ENCODE measurements at places on chromosomes 13 and 19. TPM values are rescaled to one million over a fixed set of nuclear protein-coding genes. Genes with fewer than 3 reads are reported as not detected.

DNA sequence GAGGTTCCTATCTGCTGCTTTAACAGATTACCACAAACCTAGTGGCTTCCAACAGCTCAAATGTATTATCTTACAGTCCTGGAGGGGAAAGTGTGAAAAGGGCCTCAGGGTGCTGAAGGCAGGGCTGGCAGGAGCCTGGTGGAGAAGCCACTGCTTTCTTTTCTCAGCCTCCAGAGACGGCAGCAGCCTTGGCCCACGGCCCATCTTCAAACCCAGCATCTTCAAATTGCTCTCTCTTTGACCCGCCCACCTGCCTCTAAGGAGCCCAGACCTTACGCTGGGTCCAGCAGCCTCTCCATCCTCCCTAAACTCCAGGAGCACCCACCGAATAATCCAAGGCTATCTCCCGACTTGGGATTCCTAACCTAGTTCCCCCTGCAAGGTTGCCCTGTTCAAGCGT, 35.6 kb downstream of the C13orf46 start:
- no peaks in the 10 kb centered on the region for H3K36me3 ChIP-seq
- no peak overlapping the region for H3K27ac ChIP-seq
- no peak overlapping the region for H3K4me3 ChIP-seq
- no peaks in the 10 kb centered on the region for H3K4me1 ChIP-seq

GRCh38 chr19:31604493-31605040, 255.3 kb upstream of the TSHZ3 start:
- no peaks in the 10 kb centered on the region for H3K4me1 ChIP-seq
- H3K27me3 ChIP-seq: no peaks in the 10 kb centered on the region
- no peak overlapping the region for H3K27ac ChIP-seq
- DNase-seq: no peak
- H3K4me3 ChIP-seq: no peak overlapping the region

GRCh38 chr13:30804474-30804873, 69.1 kb downstream of the ALOX5AP start:
- no peaks in the 10 kb centered on the region for H3K4me1 ChIP-seq
- no peak for DNase-seq
- no peaks in the 10 kb centered on the region for H3K36me3 ChIP-seq
- no peak overlapping the region for H3K27ac ChIP-seq
- no peak overlapping the region for H3K4me3 ChIP-seq

GRCh38 chr19:46878613-46879375, 18.0 kb downstream of the ARHGAP35 start:
- H3K4me3 ChIP-seq: peak overlapping the region; percentile 23
- no peaks in the 10 kb centered on the region for H3K27me3 ChIP-seq
- DNase-seq: peak; percentile 80

DNA sequence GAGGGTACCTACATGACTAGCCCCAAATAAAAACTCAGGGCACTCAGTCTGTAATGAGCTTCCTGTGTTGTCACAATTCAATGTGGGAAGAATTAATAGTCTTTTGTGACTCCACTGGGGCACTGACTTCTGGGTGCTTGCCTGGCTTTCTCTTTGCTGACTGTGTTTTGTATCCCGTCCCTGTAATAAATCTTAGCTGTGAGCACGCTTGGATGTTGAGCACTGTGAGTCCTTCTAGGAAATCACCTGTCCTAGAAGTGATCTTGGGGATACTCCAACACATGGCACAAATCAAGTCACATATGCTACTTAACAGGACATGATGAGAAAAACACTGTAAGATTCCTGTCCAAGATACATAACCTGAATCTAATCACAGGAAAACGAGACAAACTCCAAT, 83.0 kb downstream of the USP12 start:
- DNase-seq: no peak
- no peaks in the 10 kb centered on the region for H3K4me1 ChIP-seq

DNA sequence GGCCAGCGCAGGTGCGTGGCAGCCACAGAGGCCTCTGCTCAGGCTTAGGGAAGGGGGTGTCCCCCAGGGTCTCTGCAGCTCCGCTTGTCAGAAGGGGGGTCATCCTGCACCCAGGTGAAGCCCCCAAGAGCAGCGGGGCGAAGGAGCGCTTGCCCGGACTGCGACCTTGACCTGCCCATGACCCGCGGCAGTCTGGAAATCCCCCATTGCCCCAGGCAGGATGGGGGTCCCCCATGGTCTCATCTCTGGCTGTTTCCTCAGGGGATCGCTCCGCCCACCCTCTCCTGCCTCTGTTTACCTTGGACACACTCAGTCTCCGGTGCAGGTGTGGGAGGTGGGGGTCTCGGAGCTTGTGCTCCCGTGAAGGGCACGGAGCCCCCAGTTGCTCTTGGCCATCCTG, 82.7 kb downstream of the KDM4B start:
- H3K4me3 ChIP-seq: no peak overlapping the region
- H3K36me3 ChIP-seq: no peaks in the 10 kb centered on the region
- H3K27me3 ChIP-seq: no peaks in the 10 kb centered on the region
- peaks cover 29% of the 10 kb centered on the region for H3K4me1 ChIP-seq

GRCh38 chr13:52141299-52141698, 12.4 kb upstream of the NEK5 start:
- no peak overlapping the region for H3K4me3 ChIP-seq
- H3K4me1 ChIP-seq: no peaks in the 10 kb centered on the region
- H3K27me3 ChIP-seq: no peaks in the 10 kb centered on the region
- H3K36me3 ChIP-seq: no peaks in the 10 kb centered on the region
- H3K27ac ChIP-seq: no peak overlapping the region
- DNase-seq: no peak

DNA sequence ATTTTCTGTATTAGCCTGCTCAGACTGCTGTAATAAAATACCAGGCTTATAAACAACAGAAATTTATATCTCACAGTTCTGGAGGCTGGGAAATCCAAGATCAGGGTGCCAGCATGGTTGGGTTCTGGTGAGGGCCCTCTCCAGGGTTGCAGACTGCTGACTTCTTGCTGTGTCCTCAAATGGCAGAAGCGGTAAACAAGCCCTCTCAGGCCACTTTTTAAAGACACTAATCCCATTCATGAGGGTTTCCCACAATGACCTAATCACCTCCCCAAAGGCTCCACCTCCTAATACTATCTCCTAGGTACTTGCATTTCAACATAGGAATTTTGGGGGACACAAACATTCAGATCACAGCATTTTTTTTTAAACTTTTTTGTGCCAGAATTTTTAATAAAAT, 159.3 kb downstream of the PDS5B start:
- no peaks in the 10 kb centered on the region for H3K4me1 ChIP-seq
- no peak for DNase-seq
- no peaks in the 10 kb centered on the region for H3K27me3 ChIP-seq
- no peak overlapping the region for H3K27ac ChIP-seq

DNA sequence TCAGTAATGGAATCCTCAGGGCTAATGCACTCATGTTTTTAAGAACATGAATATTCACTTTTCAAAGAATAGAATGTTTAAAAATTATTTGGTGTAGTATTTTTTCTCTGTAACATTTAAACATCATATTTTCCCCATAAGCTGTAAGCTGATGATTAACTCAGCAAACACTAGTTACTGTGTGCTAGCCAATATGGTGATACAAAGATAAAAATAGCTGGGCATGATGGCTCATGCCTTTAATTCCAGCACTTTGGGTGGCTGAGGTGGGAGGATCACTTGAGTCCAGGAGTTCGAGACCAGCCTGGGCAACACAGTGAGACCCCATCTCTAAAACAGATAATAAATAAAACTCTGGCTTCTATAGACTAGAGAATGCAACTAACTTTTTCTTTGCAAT, 13.2 kb downstream of the RNF17 start:
- H3K36me3 ChIP-seq: no peaks in the 10 kb centered on the region
- H3K4me1 ChIP-seq: no peaks in the 10 kb centered on the region
- H3K4me3 ChIP-seq: no peak overlapping the region
- peaks cover 55% of the 10 kb centered on the region for H3K27me3 ChIP-seq

The EID2 gene
- 11.3 TPM for total RNA-seq

The RYR1 gene
- not detected for total RNA-seq

The CYP4F11 gene
- total RNA-seq: 0.11 TPM

The OR10H1 gene
- not detected for total RNA-seq

The LRRC8E gene
- 35.3 TPM for total RNA-seq

The CEACAM3 gene
- not detected for total RNA-seq

The ZNF549 gene
- total RNA-seq: 4.3 TPM

The NXNL1 gene
- total RNA-seq: not detected
